ENCODE measurements at places on chromosomes 6 and 20.

DNA sequence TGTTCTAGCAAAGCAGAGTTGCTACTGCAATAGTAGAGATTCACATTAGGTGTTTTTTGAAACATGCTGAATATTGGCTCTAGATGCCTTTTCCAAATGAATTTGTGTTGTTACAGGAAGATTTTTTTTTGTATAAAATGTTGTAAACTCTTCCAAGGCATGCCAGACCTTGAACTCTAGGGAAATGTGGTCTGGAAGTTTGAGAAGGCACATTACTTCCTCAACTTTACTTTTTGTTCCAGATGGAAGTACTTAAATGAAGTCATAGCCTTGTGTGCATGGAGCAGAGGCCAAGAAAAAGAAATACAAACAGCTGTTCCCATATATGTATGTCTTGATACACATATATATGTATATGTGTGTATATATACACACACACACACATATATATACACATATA lies 585.7 kb upstream of the MARCKS start:
- no peak for DNase-seq

DNA sequence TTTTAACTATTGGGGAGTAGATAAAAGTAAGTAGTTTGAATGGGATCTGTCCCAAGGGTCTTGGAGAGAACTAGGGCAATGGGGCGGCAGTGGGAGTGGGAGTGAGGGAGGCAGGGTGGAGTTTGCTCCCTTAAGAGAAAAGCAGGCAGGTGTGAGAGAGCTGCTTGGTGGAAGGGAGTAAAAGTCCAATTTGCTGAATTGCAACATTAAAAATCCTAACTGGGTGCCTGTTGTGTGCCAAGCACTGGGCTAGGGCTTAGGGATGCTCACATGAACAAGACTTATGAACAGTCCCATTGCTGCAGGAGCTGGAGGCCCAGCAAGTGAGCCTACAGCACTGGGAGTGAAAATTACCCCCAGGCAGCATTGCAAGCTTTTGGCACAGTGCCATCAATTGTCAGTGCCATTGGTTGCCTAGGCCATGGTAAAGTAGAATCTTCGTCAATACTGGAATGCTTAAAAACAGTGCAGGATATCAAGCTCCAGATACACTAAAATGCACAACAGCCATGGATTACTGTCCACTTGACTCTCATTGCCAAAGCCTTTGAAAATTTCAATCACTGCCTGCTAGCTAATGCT lies 277.7 kb upstream of the JARID2 start:
- DNase-seq = no peak

- DNase-seq = no peak
These were observed 61.2 kb upstream of the SUPT3H start for GRCh38 chr6:45438849-45439406.

DNA sequence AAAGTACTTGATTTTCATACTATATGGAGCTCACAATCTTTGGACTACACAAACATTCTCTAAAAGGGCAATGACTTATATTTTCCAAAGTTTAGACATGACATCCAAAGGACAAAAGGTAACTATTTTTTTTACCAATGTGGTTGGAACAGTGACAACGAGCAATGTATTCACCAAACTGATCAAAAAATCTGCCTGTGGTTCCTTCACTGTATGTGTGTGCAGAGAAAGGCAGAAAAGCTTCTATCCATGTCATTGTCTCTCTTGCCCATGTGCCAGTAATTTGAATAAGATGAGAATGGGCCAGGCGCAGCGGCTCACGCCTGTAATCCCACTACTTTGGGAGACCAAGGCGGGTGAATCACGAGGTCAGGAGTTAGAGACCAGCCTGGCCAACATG lies 25.5 kb downstream of the MCUR1 start:
- DNase-seq = no peak

DNA sequence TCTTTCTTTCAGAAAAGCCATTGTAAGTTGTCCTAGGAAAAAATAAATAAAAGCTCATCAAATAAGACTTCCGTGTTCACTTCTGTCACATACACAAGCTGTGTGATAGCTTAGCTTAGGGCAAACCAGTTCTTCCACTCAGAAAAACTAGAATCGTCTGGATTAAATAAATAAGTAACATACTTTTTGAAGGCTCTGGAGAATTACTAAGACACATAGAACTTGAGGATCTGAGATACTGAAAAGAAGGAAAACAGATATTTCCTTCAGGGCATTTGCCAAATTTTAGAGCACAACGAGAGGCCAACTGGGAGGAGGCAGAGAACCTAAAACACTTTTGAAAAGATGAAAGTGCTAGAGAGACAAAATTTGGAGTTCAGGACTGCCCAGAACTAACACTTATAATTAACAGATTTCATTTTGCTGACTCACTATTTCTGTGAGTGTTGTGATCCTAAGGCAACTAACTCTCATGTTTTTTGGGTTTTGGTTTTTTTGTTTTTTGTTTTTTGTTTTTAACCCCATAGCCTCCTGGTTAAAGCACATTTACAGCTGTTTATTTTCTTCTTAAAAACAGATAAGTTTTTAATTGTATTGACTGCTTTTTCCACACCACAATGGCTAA lies 38.7 kb upstream of the THEMIS start:
- no peak for DNase-seq

GRCh38 chr6:150704447-150705192 lies 104.9 kb downstream of the PLEKHG1 start:
- DNase-seq = no peak

- peak; percentile 67 for DNase-seq
These were observed at the start of gene CARMIL1 for GRCh38 chr6:25278914-25279747. Gene CARMIL1, plus strand, starts transcription at chr6:25279374. Its CDS starts 422 bp downstream, at chr6:25279796.

DNA sequence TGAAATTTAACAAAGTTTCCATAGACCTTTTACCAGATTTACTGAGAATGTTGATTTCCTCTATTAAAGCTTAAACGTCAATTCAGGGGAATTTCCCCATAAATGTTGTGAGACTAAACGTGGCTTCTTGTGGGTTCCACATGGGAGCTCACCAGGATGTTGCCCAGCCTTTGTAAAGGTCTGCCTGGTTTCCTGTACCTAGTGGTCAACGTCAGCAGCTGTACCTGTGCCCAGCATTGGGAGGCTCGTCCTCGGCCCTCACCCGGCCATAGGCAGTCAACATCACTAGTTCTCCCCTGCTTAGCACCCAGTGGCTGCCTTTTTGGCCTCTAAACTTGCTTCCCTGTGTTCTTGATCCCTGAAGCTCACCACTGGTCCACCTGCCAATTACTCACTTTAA lies 22.1 kb upstream of the CD83 start:
- no peak for DNase-seq

DNA sequence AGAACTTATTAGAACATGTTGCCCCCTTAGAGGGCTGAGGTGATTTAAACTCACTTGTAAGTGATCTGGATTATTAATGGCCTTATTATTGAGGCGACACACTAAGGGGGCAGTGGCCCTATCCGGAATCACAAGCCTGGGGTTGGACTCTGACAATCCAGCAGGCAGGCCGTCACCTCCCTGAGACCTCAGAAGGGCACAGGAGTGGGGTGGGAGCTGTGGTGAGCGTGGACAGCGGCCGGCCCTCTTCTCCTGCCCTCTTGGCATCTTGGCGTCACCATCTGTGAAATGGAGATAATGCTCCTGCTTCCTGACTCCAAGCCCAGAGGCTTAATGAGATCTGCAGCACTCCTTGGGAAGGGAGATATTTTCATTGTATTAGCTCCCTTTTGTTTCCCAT lies 15.6 kb upstream of the UQCC2 start:
- no peak for DNase-seq

- no peak for DNase-seq
These were observed 1454.9 kb downstream of the HACE1 start for GRCh38 chr6:103404799-103405198.

DNA sequence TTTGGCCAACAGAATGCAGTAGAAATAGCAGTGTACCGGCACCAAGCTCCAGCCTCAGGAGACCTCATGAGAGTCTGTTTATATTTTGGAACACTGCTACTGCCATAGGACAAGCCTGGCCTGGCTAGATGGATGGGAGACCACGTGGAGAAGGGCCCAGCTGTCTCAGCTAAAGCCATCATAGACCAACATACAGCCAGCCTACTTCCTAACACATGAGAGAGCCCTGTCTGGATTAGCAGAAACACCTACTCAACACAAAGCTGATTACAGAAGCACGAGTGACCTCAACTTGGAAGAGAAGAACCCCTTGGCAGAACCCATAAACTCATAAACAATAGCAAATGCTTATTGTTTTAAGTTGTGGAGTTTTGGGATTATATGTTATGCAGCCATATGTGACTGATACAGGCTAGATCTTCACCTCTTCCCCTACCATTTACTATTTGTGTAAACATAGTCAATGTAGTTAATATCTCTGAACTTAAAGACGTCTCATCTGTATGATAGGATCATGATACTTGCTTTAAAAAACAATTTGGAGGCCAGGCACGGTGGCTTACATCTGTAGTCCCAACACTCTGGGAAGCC lies 199.4 kb upstream of the ZNF217 start:
- DNase-seq = peak; percentile 5

DNA sequence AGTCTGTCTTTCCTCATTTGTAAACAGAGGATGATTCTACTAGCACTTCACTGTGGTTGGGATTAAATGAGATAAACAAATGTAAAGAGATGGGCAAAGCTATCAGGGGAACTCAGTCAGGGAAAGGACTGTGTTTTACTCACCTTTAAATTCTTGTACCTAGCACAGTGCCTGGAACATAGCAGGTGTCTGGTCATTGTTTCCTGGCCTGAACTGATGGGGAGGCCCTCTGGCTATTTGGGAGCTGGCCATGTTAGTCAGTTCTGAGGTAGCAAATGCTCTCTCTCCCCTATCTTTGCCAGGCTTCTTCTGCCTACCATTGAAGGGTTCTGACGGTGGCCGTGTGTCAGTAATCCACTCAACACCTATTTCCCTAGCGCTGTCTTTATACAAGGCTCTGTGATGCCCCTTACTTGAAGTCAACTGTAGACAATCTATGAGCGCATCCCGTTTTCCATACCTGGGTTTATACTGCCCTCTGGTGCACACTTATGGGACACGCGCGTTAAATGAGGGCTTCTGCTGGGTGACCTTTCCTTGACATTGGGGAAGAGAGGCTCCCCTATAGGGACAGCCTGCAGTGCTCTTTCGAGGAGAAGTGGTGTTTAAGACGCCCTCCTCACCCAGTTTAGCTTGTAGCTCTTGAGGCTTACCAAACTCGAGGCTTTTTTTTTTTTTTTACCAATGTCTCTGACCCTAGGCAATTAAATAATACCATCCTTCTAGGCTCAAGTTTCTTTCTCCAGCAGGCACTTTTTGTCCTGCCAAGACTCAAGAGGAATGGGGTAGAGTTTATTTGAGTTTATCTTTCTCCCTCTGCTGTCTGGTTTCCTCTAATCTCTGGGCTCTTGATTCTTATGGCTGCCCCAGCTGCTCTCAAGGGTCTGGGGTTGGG lies 4.0 kb upstream of the SPATS1 start:
- DNase-seq = peak; percentile 77

DNA sequence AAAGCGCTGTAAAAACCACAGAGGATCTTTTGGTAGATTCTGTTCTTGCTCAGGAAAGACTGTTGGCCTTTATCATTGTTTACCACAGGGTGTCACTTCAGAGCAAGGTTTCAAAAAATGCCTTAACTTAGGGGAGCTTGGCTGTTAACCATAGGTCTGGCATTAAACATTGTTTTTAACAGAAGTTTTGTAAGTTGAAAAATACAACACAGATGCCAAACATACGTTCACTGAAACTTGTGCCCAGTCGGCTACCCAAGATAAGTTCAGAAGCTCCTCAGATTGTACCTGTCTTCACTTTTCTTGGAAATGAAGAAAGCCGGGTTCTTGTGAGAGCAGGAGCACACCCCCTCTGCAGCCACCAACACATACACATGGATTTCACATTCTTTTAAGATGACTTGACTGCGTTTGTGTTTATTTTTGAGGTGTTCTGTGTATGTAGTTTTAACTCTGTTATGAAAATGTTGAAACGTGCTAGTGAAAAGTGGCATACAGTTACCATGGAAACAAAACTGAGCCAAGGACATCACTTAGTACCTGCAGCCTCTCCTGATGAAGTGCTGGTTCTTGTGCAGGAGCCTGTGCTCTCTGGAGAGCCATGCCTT lies 64.9 kb downstream of the SYCP2L start:
- peak; percentile 0 for DNase-seq

- DNase-seq = no peak
These were observed 23.6 kb downstream of the POLR1C start for GRCh38 chr6:43540507-43540906.

DNA sequence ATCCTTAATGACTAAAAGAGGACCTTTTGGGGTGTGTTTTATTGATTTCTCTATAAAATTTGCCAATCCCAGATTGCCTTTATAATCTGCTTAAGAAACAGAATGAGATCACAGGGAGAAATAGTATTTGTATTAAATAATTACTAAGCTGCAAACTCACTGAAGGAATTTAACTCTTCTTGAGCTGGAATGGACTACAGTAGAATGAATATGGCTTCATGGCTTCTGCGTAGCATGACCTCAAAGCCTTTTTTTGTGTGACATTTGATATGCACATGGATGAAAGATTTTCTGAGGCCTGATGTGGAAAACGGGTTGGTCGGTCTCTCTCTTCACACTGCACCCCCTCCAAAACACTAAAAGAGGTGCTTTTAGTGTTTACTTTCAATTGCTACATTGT lies 115.9 kb downstream of the QKI start:
- no peak for DNase-seq

DNA sequence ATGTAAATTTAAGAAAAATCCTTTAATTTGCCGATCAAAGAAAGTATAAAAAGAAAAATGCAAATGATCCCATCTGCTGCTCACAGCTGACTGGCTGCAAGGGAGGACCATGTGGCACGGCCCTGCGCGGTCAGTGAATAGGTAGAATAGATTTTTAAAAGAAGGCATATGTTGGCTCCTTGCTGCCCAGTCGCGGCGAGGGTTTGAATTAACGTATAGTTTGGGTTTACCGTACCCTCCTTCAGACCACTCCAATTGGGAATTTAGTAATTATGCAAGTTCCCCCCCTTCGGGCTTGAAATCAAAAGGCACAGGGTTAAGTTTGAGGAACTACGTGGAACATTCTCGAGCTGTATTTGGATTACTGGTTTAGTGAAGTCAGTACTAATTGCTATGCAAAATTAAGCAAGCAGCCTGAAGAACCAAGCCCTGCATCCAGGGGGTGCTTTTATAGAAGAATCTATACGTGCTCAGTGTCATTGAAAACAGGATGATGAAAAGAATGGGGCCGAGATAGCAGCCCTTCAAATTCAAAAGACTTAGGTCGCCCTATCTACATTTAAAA lies 1.1 kb upstream of the BEND3 start:
- DNase-seq = peak; percentile 89

GRCh38 chr20:11403711-11404110 lies 514.0 kb upstream of the BTBD3 start:
- DNase-seq = no peak

GRCh38 chr6:113276601-113277000 lies 580.5 kb upstream of the MARCKS start:
- no peak for DNase-seq

DNA sequence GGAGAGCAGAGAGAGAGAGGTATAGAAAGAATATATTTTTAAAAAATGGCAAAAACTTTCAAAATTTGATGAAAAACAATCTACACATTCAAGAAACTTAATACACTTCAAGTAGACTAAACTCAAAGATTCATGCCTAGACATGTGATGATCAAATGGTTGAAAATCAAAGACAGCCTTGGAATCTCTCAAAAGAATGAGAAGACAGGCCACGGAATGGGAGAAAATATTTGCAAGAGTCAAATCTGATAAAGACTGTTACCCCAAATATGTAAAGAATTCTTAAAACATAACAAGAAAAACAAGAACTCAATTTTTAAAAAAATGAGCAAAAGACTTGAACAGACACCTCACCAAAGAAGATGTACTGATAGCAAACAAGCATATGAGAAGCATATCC lies 49.7 kb downstream of the THEMIS start:
- DNase-seq = no peak

GRCh38 chr6:141467881-141468280 lies 664.8 kb upstream of the GJE1 start:
- DNase-seq = no peak

Data from NCI-H524 (cell line).